Urinary bladder (tissue), 4 donors: ENCODE measurements at places on chromosomes 1 and 21. TPM values are rescaled to one million over a fixed set of nuclear protein-coding genes. Genes with fewer than 3 reads are reported as not detected.

- no peak for DNase-seq
Measured at GRCh38 chr1:33791251-33791650, 72.6 kb upstream of the HMGB4 start.

DNA sequence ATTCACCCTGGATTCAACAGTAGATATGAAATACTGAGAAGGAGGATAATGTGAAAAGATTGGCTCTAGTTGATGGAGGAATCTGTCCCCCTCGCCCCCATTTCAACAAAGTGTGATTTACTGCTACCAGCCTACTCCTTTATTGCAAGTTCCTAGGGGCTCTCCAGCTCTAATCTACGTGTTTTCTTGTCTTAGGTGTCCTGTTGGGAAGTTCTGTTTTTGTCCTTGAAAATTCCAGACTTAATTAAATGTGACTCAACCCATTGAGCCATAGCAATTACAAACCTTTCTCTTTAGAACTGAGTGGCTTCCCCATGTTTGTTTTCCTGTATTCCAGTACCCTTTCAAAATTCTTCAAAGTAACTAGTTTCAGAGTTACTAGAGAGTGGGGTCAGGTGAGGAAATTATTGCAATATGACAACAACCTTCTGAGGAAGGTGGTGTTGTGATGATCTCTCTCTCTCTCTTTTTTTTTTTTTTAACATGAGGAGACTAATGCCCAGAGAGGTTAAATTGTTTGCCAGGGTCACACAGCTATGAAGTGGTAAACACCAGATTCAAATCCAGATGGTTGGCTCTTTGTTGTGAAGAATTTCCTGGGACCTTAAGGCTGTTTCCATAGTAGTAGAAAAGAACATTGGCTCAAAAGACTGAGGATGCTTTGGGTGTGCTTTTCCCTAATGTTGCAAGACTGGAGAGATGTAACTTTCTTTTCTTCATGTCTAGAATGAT is 3.5 kb downstream of the RGL1 start:
- no peak for DNase-seq

DNA sequence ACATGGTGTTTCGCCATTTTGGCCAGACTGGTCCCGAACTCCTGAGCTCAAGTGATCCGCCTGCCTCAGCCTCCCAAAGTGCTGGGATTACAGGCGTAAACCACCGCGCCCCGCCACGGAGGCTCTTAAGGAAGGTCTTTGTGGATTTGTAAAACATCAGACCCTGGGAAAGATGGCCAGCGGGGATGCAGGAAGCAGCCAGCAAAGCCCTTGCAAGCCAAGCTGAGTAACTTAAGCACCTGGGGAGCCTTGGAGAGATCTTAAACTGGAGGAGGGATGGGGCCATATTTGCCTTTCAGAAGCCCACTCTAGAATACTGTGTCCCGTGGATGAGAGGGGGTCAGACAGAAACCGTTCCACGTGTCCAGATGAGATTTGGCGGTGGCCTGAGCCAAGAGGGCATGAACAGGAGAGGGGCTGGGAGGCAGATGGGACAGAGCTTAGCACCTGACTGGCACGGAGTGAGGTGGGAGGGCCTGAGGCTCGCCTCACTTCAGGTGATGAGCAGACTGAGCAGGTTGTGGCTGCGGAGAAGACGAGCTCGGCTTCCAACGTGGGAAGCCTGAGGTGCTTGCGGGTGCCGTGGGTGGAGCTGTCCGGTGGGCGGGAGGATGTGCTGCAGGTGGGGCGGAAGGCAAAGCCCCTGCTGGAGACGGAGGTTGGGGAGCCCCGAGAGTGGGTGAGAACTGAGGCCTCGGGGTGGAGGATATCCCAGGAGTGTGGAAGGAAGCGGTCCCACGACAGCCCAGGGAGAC is 11.7 kb downstream of the C1orf216 start:
- no peak for DNase-seq

GRCh38 chr1:14875524-14876509 is 277.3 kb downstream of the KAZN start:
- DNase-seq = no peak

DNA sequence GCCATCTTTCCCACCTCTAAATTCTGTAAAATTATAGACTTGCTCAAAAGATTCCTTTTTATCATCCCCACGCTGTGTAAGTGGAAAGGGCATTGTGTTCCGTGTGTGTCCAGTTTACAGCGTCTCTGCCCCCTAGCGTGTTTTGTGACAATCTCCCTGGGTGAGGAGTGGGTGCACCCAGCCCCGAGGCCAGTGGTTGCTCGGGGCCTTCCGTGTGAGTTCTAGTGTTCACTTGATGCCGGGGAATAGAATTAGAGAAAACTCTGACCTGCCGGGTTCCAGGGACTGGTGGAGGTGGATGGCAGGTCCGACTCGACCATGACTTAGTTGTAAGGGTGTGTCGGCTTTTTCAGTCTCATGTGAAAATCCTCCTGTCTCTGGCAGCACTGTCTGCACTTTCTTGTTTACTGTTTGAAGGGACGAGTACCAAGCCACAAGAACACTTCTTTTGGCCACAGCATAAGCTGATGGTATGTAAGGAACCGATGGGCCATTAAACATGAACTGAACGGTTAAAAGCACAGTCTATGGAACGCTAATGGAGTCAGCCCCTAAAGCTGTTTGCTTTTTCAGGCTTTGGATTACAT is 61.9 kb downstream of the POFUT2 start:
- no peak for DNase-seq

GRCh38 chr1:56139836-56140235 is 439.5 kb downstream of the PLPP3 start:
- DNase-seq = no peak

- no peak for DNase-seq
Measured at GRCh38 chr1:91121366-91121765, 99.5 kb upstream of the ZNF644 start.

DNA sequence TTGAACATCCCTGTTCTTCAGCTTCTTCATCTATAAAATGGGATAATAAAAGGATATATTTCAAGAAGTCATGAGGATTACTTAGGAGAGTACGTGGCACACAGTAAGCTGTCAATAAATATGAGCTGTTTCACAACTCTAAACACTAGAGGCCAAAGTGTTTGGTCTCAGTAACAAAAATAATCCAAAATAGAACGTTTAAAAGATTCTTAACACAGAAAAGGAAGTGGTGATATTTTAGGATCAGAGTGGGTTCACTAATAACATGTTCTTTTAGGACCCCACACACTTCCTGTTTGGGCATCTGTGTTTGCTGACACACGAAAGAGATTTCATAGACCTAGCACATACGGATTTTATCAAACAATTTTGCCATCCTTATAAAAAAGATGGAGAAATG is 32.9 kb downstream of the TNFSF18 start:
- DNase-seq = no peak

DNA sequence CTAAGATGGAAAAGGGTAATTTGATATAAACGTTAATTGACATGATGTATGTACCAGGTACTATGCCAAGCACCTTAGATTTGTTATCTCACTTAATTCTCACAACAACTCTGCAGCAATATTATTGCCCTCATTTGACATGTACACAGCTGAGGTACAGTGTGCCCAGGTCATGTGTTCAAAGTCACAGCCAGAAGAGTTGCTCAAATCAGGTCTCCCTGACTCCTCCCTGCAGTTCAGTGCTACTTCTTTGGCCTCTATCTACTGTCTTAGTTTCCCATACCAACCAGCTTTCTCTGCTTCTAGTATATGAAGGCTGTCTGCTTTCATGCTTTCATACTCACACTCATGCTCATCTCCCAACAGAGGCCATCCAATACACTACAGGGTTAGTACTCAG is 15.1 kb downstream of the TBX15 start:
- no peak for DNase-seq

DNA sequence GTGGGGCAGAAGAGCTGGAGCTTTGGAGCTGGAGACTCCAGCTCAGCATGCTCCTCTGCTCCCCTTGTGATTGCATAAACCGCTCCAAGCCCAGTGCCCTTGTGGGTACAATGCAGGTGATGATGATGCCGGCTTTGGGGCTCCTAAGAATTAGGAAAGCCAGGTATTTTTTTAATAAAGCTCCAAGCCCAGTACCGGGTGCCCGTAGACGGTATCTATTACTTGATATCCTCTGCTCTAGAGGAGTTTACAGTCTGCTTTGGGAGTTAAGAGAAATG is 27.2 kb downstream of the TENT5C start:
- DNase-seq = no peak

DNA sequence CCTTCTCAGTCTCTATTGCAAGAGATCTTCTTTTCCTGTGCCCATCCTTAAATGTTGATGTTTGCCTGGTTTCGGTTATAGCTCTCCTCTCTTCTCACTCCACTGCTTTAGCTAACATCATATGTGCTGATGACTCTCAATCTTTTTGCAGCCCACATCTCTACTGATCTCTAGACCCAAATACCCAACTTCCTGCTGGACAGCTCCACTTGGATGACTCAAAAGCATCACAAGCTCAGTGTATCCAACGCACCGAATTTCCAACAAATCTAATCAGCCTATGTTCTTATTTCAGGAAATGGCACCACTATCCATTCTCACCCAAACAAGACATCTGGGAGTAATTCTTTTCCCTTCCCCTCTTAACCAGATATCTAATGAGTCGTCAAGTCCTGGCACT is 79.1 kb upstream of the ARTN start:
- DNase-seq = no peak

- no peak for DNase-seq
Measured at GRCh38 chr1:86054396-86054795, 102.2 kb downstream of the COL24A1 start.

DNA sequence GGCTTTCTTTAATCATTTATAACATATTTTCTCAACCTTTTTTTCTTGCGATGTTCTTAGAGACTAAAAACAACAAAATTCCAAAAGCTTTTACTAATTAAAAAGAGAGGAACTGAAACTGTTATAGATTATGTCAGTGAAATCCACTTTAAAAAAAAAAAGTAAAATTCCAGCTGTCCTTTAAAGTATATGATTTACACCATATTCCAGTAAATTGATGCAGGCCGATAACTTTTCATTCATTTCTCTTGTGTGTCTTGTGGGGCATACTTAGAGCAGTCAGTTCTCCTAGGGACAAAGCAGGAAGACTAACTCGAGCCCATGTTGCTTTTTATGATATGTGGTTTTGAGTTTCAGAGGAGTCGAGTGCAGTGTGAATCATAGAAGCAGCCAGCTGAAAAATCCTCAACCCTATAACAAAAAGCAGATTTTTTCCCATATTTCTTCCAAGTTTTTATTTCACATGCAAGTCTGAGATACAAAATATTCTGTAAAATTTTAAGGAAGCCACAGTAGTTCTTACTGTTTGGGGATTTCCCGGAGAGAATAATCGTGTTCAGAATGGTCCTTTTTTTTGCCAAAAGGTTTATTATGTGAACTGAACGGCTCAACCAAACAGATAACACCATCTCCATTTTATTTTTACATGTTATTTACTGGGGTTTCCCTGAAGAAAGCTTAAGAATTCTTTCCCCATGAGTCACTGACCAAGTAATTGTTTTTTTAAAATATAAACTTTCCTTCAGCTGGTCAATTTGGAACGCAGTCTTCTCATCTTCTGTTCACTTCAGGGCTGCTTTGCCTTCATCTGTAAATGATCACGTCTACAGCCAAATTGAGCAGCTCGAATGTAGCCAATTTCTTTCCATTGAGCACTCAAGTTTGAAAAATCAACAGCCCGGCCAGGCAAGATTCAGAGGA is 77.0 kb upstream of the C1orf105 start:
- DNase-seq = no peak

DNA sequence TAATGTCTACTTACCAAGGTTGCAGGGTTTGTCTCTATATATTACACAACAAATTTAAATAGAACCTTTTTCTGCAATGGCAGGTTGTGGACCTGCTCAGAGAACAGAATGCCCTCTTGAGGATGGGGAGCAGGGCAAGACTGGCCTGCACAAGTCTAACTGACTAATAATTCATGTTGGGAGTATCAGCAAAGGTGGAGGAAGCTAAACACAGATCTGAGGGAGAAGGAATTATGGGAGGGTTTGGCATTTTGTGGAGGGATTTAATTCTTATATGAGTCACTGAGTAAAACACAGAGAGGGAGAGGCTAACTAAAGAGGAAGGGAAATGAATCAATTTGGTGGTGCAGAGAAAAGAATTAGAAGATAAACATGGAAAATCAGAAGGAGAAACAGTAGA is 40.0 kb downstream of the CLDN17 start:
- no peak for DNase-seq

GRCh38 chr21:27371115-27371974 is 404.5 kb upstream of the ADAMTS5 start:
- no peak for DNase-seq

- peak; percentile 56 for DNase-seq
Measured at GRCh38 chr21:34280389-34280795, 83.4 kb upstream of the KCNE2 start.

DNA sequence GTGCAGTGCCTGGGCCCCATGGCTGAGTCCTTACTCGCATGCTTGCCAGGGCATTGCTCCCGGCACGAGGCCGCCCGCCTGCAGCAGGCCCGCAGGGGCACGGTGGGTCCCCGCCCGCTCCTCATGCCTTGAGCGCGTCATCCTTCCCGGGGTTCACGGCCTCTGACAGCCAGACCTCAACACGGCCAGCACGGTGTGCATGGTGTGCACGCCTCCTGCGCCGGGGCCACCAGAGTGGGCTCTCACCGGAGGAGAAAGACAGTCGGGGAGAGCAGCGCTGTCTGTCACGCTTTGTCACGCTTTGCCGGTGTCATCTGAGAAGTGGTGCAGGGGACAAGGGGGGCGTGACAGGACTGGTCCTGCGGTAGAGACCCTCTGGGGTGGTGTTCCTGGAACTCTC is 11.9 kb upstream of the COL18A1 start:
- DNase-seq = no peak

GRCh38 chr1:81695741-81696140 is 105.0 kb upstream of the ADGRL2 start:
- DNase-seq = no peak

GRCh38 chr1:180610556-180611015 is 21.2 kb upstream of the XPR1 start:
- DNase-seq = no peak

The OR10Z1 gene
- total RNA-seq = not detected

The NOS1AP gene
- 2.0 TPM for total RNA-seq

The CATSPERE gene
- total RNA-seq = 5.5 TPM

The UTS2 gene
- total RNA-seq = 0.16 TPM

The TEKT2 gene
- total RNA-seq = 0.37 TPM

The PCP4L1 gene
- total RNA-seq = 22.8 TPM

The SYT11 gene
- total RNA-seq = 36.4 TPM

The UMODL1 gene
- total RNA-seq = not detected

The GRIK3 gene
- 4.1 TPM for total RNA-seq

The BARHL2 gene
- not detected for total RNA-seq

The LENEP gene
- total RNA-seq = not detected

The CRYBG2 gene
- total RNA-seq = 1.5 TPM

The OR6K3 gene
- not detected for total RNA-seq
